ENCODE measurements at places on chromosomes 16 and 17.
A peak's percentile ranks its signal among the peaks of the same experiment; 100 is the strongest.

- no peak for DNase-seq
Measured at GRCh38 chr17:19262650-19263631, 25.8 kb downstream of the EPN2 start.

GRCh38 chr16:84553873-84554399, 49.5 kb upstream of the MEAK7 start:
- no peak for DNase-seq

- no peak for DNase-seq
Measured at GRCh38 chr16:49704586-49705155, 151.2 kb downstream of the ZNF423 start.

- no peak for DNase-seq
Measured at GRCh38 chr16:84464116-84464515, 40.3 kb downstream of the MEAK7 start.

DNA sequence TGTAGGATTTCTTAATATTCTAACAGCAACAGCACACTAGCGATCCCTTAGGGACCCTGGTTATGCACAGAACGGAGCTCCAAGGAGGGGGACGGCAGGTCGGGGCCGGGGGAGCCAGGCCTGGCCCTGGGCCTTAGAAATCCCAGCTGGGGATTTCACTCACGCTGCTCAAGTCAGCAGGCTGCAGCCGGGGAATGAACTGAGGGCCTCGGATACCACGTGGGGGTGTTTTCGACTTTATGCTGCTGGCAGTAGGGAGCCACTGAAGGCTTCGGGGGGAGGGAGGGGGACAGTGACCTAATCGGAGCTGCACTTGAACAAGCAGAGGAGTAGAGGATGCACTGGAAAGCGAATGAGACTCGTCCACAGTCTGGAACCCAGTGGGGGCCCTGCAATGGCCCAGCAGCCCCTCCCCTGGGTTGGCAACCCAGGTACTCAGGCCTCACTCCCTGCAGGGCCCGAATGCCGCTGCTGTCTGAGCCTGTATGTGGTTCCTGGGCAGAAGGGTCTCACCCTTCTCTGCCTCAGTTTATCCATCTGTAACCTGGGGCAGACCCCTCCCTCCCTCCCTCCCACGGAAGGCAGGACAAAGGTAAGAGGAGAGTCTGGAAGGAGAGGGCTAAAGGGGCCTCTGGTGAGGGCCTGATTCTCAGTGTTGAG, 53.7 kb downstream of the RPH3AL start:
- no peak for DNase-seq

DNA sequence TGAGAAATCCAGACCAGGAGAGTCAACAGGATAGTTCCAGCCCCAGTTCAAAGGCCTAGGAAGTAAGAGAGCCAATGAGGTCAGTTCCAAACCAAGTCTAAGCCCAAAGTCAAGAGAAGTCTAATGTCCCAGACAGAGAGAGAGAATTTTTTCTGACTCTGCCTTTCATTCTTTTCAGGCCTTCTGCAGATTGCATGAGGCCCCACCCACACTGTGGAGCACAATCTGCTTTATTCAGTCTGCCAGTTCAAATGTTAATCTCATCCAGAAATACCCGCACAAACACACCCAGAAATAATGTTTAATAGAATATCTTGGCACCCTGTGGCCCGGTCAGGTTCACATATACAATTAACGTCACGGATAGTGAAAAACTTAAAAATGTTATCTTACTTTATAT, 962.4 kb upstream of the SOX9 start:
- no peak for DNase-seq

GRCh38 chr17:66564992-66565465, 262.6 kb downstream of the PRKCA start:
- DNase-seq, result no peak

DNA sequence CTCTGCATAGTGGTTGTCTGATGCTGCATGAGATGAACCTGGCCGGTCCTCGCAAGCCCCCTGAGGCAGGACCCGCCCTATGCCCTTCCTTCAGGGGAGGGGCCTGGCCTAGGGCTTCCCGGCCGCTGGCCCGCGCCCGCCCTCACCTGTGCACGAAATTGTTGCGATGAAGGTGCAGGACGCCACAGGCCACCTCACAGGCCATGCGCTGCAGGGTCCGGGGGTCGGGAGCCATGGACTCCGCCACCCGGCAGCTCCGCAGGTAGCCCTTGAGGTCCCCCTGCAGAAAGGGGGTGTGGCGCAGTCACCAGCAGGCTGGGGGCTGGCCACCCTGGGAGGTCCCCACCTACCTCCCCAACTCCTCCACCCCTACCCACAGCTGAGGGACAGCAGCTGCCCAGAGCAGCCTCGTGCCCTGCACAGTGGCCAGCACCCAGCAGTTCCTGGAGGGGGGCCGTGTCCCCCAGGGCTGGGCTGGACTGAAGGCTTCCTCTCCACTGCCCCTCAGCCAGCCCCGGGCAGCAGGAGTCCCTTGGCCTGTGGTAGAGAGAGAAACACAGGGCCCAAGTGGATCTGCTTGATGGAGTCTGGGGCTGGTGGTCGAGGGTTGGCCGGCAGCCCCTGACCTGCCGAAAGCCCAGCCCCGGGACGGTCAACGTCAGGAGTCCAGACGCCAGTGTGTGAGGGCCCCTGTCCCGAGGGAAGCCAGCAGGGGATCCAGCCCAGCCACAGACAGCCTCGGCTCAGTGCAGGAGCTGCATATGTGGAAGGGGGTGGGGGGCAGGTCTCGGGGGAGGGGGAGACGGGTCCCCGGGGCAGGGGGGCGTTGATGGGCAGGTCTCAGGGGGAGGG, 38.8 kb upstream of the PVALEF start:
- DNase-seq, result no peak

GRCh38 chr16:11208916-11209665, 46.9 kb downstream of the SOCS1 start:
- no peak for DNase-seq

DNA sequence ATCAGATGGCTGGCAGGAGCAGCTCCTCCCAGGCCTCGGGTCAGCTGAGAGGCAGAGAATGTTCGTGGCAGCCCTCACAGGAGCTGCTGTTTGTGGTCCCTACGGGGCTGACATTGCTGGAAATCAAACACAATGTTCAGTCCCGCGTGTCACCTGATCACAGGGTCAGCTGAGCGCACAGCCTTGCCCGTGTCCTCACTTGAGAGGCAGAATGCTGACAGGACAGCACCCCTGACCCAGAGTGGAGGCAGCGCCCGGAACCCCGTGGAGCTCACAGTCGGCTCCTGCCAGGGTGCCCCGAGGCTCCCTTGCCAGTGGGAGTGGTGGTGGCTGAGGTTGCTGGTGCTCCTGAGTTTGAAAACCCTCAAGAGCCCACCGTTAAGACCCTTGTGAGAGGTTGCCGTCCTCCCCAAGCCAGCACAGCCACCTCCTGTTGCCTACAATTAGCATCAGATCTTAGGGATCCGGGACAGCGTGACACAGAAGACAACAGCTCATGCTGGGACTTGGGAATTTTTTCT, 3.6 kb upstream of the CHMP6 start:
- no peak for DNase-seq

- DNase-seq, result no peak
Measured at GRCh38 chr17:36527621-36528250, 6.9 kb downstream of the MYO19 start.

DNA sequence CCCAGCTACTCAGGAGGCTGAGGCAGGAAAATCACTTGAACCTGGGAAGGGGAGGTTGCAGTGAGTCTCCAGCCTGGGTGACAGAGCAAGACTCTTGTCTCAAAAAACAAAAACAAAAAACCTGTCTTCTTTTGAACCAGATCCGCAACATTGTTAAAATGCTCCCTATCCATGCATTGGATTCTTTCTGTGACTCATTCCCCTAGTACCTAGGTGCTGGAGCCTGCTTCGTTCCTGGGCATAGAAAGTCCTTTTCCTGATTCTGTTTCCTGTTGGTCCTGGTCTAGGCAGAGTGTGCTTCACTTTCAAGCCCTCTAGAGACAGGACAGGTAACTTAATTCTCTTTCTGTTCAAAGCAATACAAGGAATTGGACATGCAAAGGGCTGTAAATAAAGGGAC, 5.2 kb downstream of the EPN2 start:
- DNase-seq, result no peak

- no peak for DNase-seq
Measured at GRCh38 chr17:8518326-8518725, 82.6 kb downstream of the NDEL1 start.

DNA sequence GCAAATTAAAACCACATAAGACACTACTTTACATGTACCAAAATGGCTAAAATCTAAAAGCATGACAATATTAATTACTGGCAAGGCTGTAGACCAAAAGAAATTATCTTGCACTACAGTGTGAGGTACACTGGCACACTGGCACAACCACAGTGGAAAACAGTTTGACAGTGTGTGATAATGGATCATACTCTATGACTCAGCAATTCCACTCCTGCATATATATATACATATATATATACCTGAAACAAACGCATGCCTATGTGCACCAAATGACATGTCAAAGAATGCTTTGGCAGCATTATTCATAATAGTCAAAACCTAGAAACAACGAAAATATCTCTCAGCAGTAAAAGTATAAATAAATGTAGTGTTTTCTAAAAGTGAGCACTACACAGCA, 4.6 kb upstream of the DYNLRB2 start:
- no peak for DNase-seq

GRCh38 chr17:73575470-73576221, 68.6 kb downstream of the SDK2 start:
- no peak for DNase-seq

DNA sequence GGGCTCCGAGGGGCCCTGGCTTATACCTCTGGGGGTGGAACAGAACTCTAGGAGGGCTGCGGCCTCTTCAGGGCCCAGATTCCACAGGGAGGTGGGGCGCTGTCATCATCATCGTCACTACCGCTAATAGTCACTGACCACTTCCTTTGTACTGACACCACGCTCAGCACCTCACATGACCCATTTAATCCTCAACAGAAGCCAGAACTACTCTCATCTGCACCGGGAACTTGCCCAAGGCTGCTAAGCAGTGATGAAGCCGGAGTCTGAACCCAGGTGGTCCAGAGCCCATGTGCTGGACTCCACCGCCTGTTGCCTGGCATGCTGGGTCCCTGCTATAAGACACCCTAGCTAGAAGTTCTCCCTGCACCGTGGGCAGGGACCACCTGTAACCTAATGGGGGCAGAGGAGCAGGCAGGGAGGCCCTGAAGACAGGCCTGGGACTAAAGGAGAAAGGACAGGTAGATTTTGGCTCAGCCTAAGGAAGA, 12.0 kb downstream of the UNC13D start:
- no peak for DNase-seq

- no peak for DNase-seq
Measured at GRCh38 chr16:6207124-6207523, 1109.5 kb upstream of the EEF2KMT start.

DNA sequence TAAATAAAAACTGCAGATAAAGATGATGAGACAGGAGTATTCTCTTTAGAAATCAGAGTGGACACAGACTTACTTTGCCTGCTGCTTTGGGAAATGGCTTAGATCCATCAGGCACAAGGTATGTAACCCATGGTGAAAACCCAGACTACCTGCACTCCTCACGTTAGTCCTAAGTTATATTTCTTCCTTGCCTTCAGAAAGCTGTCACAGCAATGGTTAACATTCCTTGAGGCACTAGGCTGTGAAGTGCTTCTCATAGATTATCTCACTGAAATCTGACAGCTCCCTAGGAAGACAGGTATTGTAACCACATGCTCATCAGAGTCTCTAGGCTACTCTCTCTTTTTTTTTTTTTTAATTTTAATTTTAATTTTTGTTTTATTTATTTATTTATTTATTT, 20.9 kb downstream of the ZSWIM7 start:
- DNase-seq, result no peak

GRCh38 chr16:48128769-48129168, 27.0 kb downstream of the ABCC12 start:
- DNase-seq, result no peak

DNA sequence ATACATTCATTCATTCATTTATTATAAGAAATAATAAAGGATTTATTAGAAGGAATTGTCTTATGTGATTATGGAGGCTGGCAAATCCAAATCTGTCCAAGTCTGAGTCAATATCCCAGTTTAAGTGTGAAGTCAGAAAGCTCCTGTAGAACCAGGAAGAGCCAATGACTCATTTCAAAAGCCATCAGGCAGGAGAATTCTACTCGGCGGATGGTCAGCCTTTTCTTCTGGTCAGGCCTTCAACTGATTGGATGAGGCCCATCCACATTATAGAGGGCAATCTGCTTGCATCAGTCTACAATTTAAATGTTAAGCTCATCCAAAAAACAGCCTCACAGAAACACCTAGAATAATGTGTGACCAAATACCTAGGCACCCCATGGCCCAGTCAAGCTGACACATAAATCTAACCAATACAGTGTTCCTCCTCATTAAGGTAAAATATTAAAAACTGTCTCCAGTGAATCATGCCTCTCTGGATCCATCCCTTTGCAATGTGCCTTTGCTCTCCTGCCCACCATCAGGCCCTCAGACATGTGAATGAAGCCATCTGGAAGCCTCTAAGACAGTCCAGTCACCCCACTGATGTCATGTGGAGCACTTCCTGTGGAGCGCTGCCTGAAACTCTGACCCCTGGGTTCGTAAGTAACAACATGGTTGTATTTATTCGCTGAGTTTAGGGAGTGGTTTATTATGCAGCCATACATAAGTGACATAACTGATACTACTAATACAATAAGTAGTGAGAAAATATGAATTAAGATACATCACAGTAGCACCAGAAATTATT, 69.2 kb upstream of the WSB1 start:
- DNase-seq, result no peak

DNA sequence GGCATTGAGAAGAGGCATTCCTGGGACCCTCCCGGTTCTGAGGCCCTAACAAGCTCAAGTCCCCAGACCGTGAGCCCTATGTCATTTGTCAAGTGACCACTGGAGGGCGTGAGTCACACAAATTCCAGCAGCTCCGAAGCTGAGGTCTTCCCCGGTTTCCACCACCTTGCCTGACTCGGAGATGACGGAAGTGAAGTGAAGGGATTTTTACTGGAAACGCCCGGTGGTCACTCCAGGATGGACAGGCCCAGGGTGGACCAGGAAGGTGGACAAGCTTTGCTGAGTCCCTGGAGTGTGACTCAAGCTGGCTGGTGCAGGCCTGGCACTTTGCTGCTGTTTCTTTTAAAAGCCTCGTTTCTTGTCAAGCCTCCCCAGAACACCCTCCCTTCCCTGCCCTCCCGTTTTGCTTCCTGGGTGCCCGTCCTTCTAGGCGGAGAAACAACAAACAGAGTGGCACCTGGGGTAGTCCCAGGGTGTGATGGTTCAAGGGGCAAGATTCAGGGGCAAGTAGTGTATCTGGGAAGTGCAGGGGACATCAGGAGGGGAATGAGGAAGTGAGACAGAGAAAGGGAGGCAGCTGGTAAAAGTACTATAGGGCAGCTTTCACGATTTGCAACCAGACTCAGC, 5.3 kb upstream of the NOS2 start:
- DNase-seq, result peak; percentile 83

DNA sequence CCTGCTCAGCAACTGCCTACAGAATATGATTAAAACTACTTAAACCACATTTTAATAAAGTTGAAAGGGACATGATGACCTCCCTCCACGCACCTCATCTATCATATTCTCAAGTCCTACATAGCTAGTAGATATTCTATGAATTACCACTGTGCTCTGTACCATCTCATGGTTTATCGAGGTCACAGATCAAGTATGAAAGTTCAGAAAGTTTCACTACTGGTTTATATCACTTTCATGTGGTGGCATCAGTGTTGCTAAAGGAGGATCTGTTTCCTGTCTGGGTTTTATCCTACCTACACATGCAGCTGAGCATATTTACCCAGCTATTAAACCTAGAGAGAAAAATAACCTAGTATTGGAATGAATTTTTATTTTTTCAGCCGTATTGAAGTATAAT, 214.9 kb upstream of the MON1B start:
- no peak for DNase-seq

All from LoVo (cell line).